ENCODE measurements at places on chromosomes 12 and 14.

DNA sequence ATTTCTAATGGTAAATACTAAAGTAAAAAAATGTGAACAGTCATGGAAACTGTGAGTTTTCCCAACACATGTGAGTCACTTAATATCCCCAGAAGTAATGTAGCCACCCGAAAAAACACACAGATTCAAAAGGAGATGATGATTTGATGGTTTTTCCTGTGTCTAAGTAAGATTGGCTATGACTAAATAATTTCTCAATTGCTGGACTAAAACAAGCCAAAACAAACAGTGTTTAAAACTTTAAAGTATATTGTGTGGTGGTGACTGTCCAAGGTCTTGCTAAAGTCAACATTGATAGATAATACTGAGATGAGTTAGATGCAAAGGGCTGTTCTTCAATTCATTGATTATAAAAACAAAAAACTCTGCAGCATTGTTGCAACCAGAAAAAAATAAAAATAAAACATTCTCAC is 89.6 kb upstream of the SOX5 start:
- no peak for DNase-seq

- no peak for DNase-seq
These were observed 3.7 kb downstream of the PSMB11 start for GRCh38 chr14:23045419-23046357.

DNA sequence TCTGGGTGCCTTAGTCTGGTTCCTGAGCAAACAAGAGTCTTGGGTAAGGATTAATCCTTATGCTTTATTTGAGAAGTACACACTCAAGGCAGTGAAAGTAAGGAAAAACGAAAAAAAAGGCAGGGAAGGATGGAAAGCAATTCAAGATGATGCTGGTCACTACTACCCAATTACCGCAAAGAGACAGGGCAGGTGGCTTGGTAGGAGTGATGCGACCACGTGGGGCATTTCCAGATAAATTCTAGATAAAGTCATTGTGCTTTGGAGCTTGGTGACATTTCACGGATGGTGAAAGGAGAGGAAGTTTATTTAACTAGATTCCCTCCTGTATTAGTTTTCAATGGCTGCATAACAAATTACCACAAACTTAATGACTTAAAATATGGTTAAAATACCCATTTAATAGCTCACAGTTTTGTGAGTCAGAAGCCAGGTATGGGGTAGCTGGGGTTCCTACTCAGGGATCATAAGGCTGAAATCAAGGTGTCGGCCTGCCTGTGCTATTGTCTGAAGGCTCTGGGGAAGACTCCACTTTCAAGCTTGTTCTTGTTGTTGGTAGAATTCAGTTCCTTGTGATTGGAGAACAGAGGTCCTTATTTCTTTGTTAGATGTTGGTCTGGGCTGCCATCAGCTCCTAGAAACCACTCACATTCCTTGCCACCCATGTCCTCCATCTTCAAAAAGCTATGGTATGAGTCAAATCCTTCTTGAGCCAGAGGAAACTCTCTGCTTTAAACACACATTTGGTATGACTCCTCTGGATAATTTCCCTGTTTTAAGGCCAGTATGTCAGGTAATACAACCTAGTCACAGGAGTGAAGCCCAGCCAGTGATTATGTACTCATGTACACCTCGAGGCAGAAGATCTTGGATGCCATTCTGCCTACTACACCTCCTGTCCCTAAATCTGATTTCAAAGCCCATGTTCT is 5.6 kb upstream of the HMGA2 start:
- DNase-seq, result no peak

DNA sequence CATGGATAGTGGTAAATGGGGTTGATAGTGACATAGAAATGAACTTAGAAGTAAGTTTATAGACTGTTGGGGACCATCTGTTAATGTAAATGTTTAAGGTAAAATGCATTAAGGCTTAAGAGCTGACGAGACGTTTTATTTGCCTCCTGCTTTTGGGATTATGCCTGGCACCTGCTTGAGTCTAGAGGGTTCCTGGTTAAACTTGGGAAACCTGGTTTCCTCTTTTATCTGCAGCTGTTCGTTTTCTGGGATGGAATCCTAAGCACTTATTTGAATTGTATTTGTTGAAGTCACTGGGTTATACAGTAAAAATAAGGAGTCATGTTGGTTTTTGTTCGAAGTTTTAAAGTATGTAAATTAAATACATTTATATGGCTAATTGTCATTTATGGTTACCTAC is 914.7 kb downstream of the NRXN3 start:
- DNase-seq, result no peak

GRCh38 chr14:63343878-63344277 is 25.1 kb upstream of the GPHB5 start:
- DNase-seq, result no peak

GRCh38 chr12:68924546-68924945 is 8.4 kb downstream of the CPM start:
- DNase-seq, result no peak

- DNase-seq, result no peak
These were observed 71.4 kb downstream of the GNS start for GRCh38 chr12:64687816-64688215.

DNA sequence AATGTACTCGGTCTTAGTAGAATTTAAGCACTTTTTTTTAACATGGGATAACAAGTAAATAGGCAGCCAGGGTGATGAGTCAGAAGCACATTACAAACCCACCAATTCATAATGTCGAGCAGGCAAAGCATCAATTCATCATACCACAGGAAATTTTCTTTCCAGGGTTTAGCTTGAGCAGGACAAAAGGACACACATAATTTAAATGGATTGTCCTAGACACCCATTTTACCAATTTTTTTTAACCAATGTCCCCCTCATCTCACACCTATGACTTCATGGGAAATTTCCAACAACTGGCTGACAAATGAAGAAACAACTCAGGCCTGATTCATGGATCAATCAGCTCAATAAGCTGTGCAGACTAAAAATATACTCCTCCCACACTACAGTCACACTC is 58.8 kb upstream of the FOXG1 start:
- DNase-seq, result no peak
